ENCODE measurements at places on chromosomes 13 and 19. TPM values are rescaled to one million over a fixed set of nuclear protein-coding genes. Genes with fewer than 3 reads are reported as not detected.

PTPRS gene
- total RNA-seq, result 27.0 TPM

PCDH20 gene
- not detected for total RNA-seq

IFNL1 gene
- total RNA-seq, result not detected

CELF5 gene
- total RNA-seq, result 0.52 TPM

ODAD3 gene
- total RNA-seq, result 1.4 TPM

VSTM1 gene
- total RNA-seq, result 0.50 TPM

CDC42EP5 gene
- not detected for total RNA-seq

BRD4 gene
- total RNA-seq, result 25.6 TPM

IL17D gene
- total RNA-seq, result 1.6 TPM

RPS16 gene
- total RNA-seq, result 6,027 TPM

FCAR gene
- not detected for total RNA-seq

MISP gene
- 76.4 TPM for total RNA-seq

EDNRB gene
- total RNA-seq, result not detected

CLIP3 gene
- 0.95 TPM for total RNA-seq

DCLK1 gene
- 0.76 TPM for total RNA-seq
